ENCODE measurements at places on chromosomes 13 and 19. TPM values are rescaled to one million over a fixed set of nuclear protein-coding genes. Genes with fewer than 3 reads are reported as not detected.

DNA sequence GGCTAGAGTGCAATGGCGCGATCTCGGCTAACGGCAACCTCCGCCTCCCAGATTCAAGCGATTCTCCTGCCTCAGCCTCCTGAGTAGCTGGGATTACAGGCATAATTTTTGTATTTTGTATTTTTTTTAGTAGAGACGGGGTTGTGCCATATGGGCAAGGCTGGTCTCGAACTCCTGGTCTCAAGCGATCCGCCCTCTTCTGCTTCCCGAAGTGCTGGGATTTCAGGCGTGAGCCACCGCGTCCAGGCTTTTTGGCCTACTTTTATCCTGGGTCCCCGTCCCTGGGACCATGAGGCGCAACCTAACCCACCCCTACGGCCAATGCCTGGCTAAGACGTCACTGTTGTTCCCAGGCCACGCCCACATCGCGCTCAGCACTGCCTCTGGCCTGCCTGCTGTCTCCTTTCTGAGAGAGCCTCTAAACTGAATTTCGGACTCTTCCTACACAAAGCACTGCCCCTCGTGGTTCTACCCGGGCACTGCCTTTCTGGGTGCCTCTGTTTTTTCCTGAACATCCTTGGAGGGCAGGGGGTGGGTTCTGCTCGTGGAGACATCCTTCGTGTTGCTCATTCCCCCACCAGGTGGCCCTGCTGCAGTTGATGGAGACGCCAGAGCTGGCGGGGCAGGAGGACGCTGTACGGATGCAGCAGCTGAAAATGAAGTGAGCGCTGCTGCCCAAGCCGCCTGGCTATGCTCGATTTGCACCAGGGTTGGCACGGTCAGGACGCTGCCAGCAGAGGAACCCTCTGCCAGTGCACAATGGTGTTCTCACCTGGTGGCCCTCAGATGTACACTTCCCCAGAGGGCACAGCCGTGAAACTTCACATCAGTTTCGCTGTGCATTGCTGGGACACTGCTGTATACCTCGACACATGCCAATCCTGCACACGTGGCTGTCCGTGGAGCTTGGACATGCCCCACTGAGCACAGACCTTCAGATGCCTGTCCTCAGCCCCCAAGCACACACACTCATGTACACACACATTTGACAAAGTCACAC lies 2.0 kb downstream of the REX1BD start:
- peak; percentile 82 for DNase-seq

- peak; percentile 77 for DNase-seq
Observed at GRCh38 chr13:110483386-110483968, 78.0 kb downstream of the RAB20 start.

DNA sequence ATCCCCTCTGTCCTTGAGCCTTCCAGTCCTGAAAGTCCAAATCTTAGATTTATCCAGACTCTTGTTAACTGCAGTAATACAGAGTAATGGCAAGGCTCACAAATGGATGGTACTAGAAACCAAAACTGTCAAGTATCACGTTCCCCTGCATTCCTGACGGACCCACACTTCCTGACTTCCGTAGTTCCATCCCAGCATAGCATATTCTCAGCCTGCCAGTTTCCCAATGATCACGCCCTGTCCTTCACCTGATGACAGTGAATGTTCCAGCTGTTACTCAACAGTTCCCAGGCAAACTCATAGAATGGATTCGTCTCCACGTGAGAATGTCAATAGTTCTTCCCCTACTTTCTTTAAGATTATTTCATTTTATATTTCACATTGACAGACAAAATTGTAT lies 33.6 kb downstream of the SLC7A1 start:
- DNase-seq: no peak

GRCh38 chr13:104773775-104774174 lies 1707.6 kb upstream of the SLC10A2 start:
- no peak for DNase-seq

GRCh38 chr13:26742691-26743358 lies 17.8 kb downstream of the GPR12 start:
- no peak for DNase-seq

- no peak for DNase-seq
Observed at GRCh38 chr19:48969276-48970138, 4.4 kb downstream of the FTL start.

GRCh38 chr13:59677966-59678814 lies 485.5 kb downstream of the DIAPH3 start:
- peak; percentile 50 for DNase-seq

DNA sequence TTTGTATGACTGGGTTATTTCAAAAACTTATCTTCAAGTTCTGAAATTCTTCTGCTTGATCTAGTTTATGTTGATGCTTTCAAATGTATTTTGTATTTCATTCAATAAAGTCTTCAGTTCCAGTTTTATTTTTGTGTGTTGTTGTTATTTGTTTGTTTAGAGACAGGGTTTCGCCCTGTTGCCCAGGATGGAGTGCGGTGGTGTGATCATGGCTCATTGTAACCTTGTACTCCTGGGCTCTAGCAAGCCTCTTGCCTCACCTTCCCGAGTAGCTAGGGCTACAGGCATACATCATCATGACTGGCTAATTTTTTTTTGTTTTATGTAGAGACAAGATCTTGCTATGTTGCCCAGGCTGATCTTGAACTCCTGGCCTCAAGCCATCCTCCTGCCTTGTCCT lies 40.3 kb upstream of the ARHGEF7 start:
- no peak for DNase-seq

- DNase-seq: no peak
Observed at GRCh38 chr19:41296433-41296871, 13.5 kb upstream of the CCDC97 start.

DNA sequence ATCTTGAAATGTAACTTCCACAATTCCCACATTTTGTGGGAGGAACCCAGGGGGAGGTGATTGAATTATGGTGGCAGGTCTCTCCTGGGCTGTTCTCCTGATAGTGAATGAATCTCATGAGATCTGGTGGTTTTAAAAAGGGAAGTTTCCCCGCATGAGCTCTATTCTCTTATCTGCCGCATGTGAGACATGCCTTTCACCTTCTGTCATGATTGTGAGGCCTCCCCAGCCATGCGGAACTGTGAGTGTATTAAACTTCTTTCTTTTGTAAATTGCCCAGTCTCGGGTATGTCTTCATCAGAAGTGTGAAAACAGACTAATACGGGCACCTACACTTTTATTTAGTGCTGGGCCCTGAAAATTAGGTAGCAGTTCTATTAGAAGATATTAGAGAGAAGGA lies 45.8 kb downstream of the TNFSF13B start:
- DNase-seq: no peak

DNA sequence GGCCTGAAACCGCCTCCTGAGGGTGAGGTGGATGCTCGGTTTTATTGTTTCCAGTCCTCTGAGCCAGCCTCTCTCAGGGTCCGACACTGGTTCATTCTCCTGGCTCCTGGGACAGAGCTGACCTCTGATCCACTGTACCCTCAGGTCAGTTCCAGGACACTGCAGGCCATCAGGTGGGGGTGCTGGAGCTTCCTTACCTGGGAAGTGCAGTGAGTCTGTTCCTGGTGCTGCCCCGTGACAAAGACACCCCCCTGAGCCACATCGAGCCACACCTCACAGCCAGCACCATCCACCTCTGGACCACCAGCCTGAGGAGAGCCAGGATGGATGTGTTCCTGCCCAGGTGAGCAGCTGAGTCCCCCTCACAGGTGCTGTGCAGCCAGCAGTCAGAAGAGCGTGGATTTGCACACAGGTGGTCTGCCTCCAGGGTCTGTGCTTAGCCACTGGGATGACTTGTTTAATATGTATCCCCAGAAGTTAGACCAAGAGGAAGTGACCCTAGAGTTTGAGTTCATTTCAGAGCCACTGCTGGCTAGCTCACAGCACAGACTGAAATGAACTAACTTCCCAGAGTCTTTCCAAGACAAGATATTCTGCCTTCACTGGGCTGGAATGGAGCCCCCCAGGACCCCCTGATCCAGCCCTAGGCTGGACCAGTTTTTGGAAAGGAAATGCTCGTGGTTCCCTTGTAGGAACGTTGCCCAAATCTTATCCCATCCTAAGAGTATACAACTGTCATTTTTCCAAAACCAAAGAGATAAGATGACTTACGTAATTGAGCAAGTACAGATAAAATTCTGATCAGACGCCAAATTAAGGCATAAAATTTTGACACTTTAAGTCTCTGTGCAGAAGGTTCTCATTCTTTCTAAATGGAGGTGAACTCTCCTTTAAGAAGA lies 8.8 kb downstream of the SERPINE3 start:
- DNase-seq: no peak

DNA sequence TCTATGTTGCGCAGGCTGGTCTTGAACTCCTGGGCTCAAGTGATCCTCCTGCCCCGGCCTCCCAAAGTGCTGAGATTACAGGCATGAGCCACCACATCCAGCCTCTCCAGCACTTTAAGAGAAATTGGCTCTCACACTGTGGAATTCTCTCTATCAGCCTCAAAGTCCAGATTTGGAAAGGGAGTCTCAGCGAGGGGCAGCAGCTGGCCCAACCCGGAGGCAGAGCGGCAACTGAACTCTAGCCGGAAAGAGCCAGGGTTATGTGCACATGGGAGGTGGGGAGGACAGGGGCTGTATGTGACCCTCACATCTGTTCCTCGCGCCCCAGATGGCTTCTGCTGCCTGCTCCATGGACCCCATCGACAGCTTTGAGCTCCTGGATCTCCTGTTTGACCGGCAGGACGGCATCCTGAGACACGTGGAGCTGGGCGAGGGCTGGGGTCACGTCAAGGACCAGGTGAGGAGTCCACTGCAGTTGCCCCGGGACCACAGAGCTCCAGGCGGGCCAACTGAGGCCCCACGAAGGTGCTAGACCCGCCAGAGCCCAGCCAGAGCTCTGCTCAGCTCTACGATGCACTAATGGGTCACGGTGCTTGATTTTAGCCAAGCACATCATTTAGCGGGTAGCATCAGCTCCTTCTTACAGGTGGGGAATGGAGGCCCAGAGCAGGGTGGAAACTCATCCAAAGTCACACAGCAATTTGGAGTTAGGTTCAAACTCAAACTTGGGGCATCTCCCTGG lies 1.3 kb downstream of the CREB3L3 start:
- no peak for DNase-seq

DNA sequence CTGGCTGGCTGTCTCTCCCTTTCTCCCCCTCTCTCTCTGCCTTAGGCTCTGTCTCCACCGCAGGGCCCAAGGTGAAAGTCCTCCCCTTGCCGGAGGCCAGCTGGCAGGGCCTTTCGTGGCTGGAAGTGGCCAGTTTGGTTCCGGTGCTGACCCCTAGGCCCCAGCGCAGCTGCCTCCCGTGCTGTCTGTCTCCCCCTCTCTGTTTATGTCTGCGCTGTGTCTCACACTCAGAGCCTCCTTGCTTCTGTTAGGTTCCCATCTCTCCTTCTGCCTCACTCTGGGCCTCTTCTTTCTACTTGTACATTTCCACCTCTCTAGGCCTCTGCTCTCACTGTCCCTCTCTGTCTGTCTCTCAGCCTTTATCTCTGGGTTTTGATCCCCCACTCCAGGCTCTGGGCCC lies 13.1 kb downstream of the CCDC97 start:
- DNase-seq: no peak

- no peak for DNase-seq
Observed at GRCh38 chr19:45468159-45468651, 409 bp downstream of the FOSB start.

GRCh38 chr19:15368798-15369593 lies 10.6 kb downstream of the AKAP8 start:
- no peak for DNase-seq

GRCh38 chr19:44476559-44477408 lies 23.5 kb downstream of the ZNF180 start:
- no peak for DNase-seq

DNA sequence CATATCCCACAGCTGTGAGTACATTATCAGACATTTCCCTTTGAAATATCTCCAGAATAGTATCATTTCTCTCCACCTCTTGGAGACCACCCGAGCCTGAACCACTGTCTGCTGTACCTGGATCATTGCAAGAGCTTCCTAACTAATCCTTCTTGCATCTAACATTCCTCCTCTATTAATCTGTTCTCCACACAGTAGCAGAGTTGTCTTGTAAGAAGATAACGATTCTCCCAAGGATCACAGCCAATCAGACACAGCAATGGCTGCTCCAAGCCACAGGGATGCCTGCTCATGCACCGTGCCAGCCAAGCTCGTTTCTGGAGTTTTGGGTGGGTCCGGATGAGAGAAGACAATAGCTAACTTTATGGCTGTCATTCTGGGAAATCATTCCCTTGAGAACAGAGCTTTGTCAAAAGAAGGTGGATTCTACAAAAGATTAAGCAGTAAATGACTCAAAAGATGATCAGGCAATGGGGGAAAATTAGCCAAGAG lies 14.5 kb upstream of the LAIR1 start:
- no peak for DNase-seq

GRCh38 chr19:13884726-13885591 lies 8.0 kb downstream of the NANOS3 start:
- no peak for DNase-seq

GRCh38 chr19:41334793-41335192 lies 18.9 kb downstream of the TGFB1 start:
- no peak for DNase-seq

GRCh38 chr19:3873151-3873550 lies 4.3 kb upstream of the ZFR2 start:
- DNase-seq: no peak

DNA sequence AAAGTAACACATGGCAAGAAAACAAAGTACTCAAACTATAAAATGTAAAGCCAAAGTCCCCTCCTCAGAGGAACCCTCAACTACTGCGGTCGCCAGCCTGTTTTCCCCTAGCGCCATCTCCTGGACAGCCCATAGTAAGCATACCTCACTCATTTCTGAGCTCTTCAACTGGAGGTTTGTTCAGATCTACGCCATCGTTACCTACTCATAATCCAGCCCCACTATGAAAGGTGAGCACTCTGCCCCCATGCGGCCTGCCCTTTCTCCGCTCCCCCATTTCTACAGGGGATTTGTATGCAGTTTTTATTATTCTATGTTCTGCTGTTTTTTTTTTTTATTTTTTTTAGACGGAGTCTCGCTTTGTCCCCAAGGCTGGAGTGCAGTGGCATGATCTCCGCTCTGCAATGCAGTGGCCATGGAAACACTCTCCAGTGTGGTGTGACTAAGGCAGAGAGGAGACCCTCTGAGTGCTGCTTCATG lies 26.2 kb downstream of the OPA3 start:
- DNase-seq: peak; percentile 20

Gene HCST
- not detected for total RNA-seq

Gene CCNA1
- not detected for total RNA-seq

Gene PTGIR
- total RNA-seq: 22.6 TPM

Gene RNF113B
- not detected for total RNA-seq

Gene DGKH
- 17.1 TPM for total RNA-seq

Gene KLK15
- 1.2 TPM for total RNA-seq

Gene GARIN5A
- not detected for total RNA-seq

Gene FGF14
- 3.1 TPM for total RNA-seq

Gene C19orf81
- not detected for total RNA-seq

Gene FLT1
- total RNA-seq: 132 TPM

Gene MEDAG
- total RNA-seq: 61.2 TPM
